AG08396 (cell line): ENCODE measurements at places on chromosomes 6 and 20.

DNA sequence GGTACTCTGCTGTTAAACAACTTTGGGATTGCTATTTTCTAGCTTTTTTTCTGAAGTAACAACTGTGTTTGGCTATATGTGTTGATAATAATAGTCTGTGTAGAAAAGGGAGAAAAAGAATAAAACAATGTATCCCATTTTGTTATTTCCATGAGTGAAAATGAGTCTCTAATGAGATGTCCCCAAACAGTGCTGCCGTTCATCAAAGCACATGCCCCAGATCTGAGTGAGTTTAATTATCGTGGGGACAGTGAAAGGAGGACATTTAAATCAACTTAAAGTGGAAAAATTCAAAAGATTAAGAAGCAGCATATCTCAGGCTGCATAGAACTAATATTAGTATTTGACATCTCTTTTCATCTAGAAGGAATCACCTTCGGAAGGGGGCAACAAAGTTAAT lies 59.6 kb downstream of the NCOA7 start:
- no peak for DNase-seq

GRCh38 chr6:160431791-160432404 lies 83.7 kb downstream of the SLC22A3 start:
- DNase-seq = no peak

DNA sequence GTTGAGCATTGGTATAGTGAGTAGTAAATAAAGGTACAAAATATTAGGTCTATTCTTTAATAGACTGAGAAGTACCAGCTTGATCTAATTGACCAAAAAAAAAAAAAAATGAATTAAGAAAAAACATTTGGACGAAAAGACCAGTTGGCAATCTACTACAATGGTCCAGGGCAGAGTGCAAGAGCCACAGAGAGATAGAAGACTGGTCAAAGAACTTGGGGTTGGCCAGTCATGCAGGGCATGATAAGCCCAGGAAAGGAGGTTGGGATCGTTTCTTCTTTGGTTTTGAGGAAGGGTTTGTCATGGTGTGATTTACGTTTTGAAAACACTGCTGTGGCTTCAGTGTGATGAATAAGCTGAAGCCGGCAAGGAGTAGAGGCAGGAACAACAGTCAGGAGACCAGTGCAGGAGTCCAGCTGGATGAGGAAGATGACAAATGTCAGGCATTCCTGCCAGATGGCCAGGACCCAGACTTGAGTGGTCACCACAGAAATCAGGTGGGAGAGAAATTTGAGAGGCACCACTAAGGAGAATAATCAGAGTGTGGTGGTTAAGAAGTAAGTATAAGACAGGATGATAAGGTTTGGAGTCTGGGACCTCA lies 14.0 kb downstream of the SMLR1 start:
- no peak for DNase-seq

GRCh38 chr6:42201382-42201781 lies 6.6 kb upstream of the GUCA1B start:
- DNase-seq = no peak

- DNase-seq = peak; percentile 15
Observed at GRCh38 chr6:6002848-6003620, 3.7 kb downstream of the NRN1 start.

DNA sequence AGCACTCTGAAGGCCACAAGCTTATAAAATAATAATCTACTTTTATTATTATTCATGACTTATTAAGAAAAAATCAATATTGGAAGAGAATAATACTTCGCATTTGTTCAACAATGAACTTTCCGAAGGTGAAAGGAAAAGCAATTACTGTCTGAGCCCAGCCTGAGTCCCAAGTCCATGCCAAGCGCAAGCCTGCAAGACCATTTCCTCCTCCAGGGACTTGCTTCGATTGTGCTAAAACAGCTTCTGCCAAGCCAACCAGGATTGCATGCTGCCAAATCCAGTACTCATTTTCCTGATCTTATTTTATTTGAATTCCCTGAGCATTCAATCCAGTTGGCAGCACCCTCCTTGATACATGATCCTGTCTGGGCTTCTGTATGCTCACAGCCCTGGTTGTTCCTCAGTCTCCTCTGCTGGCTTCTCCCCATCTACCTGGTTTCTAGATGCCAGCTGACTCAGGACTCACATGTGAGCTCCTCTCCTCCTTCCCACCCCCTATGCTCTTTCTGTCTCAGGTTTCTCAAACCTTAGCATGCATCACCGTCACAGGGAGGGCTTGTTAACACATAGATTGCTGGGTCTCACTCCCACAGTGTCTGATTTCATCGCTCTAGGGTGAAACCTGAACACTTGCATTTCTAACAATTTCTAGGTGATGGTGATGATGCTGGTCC lies 55.9 kb upstream of the PSMF1 start:
- DNase-seq = no peak

DNA sequence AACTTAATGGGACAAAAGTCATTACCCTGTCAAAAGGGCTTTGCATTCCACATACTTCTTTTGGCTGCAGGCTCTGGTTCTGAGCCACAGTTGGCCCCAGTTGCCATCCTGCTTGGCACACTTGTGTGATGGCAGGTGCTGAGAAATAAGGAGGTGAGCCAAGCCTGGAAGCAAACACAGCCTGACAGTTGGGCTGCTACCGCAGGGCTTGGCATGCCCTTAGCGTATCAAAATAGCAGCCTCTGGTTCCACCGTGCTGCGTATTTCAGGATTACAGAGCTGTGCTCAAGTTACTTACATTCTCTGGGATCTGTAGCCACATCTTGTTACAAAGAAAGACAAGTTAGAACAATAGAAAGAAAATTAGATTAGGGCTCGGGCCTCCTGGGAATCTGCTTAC lies 11.1 kb downstream of the MTHFD1L start:
- no peak for DNase-seq

DNA sequence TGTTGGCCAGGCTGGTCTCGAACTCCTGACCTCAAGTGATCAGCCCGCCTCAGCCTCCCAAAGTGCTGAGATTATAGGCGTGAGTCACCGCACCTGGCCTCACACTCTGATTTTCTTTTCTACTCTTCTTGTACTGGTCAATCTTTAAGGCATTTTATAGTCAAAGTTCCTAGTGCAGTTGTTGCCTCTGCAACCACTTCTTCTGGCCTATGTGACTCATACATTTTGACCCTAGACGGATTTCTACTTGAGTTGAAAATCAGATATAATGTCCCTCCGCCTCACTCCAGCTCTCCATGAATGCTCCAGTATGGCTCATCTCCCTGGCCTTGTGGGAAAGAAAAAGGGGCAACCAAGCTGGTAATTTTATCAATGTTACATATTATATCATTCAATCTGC lies 42.4 kb downstream of the TNFRSF21 start:
- no peak for DNase-seq

- DNase-seq = no peak
Observed at GRCh38 chr6:144741659-144742058, 456.5 kb downstream of the UTRN start.

GRCh38 chr6:1470040-1470439 lies 80.7 kb downstream of the FOXF2 start:
- DNase-seq = no peak
